ENCODE measurements at places on chromosomes 1 and 21.

- DNase-seq, result no peak
Measured at GRCh38 chr1:241838897-241839296, 9.1 kb upstream of the EXO1 start.

- DNase-seq, result peak; percentile 16
Measured at GRCh38 chr1:99768524-99769245, 2.2 kb upstream of the FRRS1 start.

- DNase-seq, result no peak
Measured at GRCh38 chr1:87388411-87388810, 59.7 kb downstream of the LMO4 start.

- DNase-seq, result peak; percentile 80
Measured at GRCh38 chr1:182595641-182596240, 6.7 kb upstream of the RNASEL start.

DNA sequence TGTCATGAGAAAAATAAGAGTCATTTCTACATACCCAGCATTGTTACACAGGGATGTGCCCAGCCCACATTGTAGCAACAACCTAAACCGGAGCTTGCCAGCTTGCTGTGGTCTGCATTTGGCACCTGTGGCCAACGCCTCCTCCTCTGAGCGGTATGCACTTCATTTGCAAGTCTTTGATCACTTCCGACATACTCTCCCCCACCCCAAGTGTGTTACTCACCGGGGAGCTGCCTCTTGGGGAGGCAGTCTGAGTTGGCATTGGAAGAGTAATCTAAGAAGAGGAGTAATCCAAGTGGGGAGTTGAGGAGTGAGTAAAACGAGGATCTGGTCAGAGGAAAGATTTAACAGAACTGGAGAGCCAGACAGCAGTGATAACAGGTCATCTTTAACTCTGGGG is 3.8 kb downstream of the BCL9 start:
- peak; percentile 51 for DNase-seq

GRCh38 chr1:206628916-206629315 is 6.4 kb upstream of the DYRK3 start:
- DNase-seq, result no peak

DNA sequence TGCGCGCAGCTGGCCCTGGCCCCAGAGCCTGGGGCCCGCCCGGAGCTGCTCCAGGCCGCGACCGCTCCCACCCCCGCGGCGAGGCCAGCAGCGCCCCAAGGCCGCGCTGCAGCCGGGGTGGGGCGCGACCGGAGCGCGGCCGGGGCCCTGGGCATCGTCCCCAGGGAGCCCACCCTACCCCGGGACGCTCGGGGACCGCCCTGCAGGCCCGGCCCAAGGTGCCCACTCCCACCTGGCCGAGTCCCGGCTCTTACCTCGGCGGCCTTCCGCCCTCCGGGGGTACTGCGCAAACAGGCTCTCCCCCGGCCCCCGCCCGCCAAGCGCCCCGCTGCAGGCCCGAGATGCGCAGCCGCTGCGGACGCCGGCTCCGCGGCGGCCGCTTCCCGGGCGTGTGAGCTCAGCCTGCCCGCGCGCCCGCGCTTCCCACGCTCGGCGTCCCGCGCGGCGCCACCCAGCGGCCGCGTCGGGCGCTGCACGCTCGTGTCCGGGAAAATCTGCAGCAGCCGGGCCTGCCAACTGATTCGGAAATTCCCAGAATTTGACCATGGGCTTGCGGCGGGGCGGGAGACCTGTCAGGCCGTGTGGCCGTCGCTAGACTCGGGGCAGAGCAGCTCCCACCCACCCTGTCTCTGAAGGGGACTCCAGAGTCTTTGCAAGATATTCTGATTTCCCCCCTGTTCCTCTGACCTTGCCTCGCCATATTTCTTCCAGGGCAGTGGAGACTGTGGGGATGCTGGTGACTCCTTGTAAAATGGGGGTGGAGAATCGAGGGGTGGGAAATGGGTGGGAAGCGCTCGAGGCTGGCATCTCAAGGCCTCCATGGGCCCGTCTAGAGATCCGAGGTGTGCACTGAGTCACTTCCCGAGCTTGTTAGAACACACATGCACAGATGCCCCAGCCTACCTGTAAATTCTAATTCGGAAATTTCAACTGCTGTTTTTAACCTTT is 41.9 kb downstream of the CD34 start:
- peak; percentile 78 for DNase-seq

DNA sequence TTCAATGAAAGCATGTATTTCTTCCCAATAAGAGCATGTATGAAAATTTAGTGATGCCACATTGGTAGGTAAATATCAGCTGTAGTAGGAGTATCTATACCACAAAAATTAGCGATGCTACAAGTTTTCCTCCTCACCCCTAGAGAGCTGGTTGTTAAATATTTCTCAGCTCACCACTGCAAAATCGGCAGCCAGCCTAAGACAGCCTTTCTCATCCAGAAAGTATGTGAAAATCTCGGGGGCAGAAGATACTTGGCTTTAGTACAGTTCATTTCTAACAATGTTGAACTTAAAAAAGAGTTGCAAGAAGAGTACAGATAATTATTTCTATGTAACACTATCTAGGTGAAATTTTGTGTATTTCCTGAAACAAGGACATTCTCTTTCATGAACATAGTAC is 235.4 kb downstream of the TPR start:
- DNase-seq, result no peak

- peak; percentile 98 for DNase-seq
Measured at GRCh38 chr1:161389691-161390558, 22.2 kb upstream of the CFAP126 start.

DNA sequence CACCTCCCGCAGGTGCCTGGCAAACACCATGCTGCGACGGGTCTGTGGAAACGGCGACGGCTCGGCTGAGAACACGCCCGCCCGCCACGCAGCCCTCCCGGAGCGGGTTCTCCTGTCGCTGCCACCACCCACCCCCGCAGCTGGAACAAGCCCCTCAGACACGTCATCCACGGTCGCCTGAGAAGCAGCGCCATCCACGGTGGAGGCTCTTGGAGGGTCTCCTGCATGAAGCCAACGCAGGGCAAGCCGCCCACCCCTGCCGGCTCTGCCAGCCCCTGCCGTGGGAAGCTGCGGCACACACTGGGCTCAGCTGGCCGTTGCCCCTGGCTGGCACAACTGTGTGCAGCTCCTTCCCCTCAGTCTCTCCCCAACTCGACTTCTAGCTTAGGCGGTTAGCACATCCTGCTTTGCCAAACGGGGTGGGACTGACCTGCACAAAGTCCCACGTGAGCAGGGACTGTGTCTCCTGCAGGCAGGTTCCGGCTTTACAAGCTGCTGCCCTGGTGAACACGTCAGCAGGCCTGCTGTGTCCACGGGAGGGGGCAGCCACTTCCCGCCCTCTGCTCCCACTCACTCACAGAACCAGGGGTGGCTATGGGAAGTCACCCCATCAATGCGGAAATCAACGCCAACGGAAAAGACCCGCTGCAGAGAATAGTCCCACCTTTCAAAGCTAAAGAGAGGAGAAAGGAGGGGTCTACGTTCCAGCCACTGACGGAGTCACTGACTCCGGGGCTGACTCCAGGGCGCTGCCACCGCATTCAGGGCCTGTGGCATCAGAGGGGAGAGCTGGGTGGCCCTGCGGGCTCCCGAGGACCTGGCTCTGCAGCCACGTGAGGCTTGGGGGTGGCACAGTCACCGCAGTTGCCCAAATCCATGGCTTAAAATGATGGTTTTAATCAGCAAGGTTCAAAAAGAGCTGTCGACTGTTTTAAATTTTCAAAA is 10.3 kb downstream of the POFUT2 start:
- no peak for DNase-seq

- no peak for DNase-seq
Measured at GRCh38 chr21:35578831-35579471, 481.4 kb downstream of the SETD4 start.

DNA sequence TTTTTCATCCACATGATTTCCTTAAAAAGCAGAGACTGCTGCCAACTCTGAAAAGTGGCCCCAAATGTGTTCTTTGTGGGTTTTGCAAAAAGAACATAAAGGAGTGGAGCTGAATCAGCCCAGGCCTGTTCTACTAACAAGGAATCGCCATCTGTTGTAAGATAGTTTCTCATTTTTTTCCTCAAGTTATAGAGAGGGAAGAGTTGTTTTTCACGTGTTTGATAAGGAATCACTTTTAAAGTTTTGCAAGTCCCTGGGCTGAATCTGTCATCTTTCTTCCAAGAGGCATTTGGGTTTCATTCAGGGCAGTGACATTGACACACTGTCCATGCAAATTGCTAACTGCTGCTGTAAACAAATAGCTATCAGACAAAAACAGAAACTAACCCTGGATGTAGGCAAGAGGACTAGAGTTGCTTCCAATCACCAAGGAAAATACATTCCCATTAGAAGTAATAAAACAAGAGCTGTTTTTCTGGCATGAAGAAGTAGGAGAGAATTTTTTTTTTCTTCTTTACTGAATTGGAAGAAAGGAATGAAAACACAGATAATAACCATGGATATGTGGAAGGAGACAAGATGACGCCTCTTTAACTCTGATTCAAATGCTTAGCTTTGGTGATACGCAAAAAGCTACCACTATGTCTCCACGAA is 58.8 kb upstream of the TBX15 start:
- DNase-seq, result no peak

GRCh38 chr1:30402031-30402430 is 321.4 kb downstream of the MATN1 start:
- DNase-seq, result no peak

DNA sequence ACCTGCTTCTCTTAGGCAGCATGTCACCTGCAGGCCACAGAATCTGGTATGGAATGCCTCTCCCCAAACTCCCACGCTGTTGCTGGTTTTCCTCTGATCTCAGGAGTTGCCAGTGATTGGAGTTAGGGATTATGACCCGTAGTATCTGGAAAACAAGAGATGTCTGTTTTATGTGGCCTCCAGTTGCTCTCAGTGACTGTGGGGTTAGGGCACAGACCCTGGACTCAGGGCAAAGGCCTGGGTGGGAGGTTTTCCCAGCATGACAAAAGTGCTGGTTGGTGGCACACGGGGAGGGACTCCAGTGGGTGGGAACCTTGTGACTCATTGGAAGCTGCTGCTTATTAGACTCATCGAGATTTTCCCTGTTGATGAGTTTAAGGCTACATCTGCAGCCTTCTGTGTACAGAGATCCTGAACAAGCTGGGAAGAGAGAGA is at the start of gene NR1I3:
NR1I3 (minus strand) TSS at position 165 of the 435 bp plus-strand sequence. CDS start 1,638 bp downstream, outside the sequence.
- no peak for DNase-seq

DNA sequence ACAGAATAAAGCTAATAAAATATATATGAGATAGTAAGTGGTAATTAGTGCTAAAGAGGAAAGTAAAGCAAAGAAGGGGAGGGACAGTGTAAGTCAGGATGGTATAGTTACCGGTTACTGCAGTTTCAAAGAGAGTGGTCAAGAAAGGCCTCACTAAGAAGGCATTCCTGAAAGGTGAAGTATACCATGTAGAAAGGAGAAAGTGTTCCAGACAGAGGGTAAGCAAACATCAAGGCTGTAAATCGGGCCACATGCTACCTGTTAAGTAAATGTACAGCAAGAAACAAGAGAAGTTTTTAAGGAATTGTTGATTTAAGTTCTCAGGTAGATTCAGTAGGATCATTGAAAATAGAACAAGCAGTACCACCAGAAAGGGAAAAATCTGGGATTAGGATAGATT is 9.7 kb downstream of the DESI2 start:
- DNase-seq, result no peak

DNA sequence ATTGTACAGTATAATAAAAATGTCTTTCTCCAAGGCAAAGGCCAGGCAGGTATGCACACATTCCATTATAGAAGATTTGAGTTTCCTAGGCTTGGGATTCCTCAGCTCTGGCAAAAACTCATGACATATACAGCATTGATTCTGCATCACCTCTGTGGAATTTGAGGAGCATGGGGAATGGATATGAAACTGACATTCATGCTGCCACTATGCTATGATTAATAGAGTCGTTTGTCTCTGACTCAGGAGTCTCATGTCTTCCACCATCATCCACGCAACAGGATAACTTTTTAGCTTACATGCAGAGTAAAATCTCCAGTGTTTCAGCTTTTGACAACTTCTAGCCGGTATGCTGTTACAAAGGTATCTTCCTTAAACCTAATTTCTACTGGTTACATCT is 49.8 kb upstream of the ADORA3 start:
- DNase-seq, result no peak

Measured in HAP-1 (cell line).